ENCODE measurements at places on chromosomes 5 and 9.
A peak's percentile ranks its signal among the peaks of the same experiment; 100 is the strongest.

DNA sequence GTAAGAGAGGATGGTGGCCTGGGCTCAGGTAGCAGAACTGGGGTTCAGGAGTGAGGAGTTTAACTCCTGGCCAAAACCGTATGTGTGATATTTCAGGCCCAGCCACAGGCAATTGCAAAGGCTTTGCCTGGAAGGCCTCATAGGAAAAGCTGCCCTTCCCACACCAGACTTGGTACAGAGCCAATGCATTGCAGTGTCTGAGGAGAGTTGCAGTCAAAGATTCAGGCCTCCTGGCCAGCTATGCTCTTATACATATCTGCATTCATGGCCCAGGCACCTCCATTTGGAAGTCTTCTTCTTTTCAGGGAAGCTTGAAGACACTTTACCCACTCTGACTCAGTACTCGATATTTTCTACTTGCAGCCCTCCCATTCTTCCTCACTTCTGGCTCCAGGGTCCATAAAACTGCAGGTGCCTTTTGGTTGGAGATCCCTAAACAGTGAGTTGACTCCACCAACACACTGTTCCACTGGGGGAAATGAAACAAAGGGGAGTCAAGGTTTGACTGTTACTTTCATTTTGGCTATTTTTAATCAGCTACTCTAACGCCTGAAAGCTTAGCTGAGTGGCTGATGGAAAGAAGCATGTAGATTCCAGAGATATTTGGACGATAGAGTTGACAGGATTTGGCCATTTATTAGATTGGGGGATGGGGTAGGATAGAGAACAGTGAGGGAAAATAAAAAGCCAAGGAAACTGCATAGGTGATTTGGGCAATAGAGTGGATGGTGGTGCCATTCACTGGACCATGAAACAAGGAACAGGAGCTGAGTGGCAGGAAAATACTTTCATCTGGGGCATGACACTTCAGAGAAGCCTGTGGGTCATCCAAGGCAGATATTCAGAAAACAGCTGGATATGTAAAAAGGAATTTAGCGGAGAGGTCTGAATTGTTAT is 30.6 kb upstream of the IL33 start:
- DNase-seq: no peak

DNA sequence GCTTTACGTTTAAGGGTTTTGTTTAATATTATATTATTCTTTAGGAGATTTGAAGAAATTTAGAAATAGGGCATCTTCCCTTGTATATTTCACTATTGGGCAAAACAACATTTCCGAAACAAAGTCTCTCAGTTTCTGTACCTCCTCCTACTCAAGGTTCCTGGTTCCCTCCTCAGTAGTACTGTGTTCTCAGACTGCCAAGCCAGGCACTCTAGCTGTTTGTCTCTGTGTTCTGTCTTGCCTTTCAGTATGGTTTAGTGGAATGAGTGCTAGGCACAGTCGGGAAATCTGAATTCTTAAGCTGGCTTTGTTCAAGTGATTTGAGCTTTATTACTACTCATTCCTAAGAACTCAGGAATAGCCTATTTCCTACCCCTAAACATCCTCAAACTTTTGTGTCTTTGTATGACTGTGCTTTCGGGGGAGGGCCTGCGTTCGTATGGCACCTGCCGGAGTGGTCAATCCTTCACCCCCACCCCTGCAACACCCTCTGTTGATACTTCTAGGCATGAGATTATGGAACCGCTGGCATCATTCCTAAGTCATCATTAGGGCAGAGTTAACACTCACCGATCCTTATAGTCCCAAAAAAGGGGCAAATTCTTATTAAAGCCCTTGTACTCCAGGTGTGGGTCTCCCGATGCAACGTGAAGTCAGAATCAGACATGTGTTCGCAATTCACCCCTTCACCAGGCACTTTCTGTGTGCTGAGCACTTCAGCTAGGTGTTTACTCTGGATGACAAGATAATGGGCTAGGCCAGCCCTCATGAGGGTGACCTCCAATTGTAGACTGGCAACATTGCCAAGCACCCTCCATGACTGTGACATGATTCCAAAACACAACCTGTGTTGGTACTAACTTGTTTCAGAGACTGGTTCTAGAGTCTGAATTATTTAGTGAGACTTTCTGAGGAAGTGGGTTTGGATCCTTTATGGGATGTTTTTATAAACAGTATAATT is 24.5 kb downstream of the SNX18 start:
- DNase-seq: no peak

DNA sequence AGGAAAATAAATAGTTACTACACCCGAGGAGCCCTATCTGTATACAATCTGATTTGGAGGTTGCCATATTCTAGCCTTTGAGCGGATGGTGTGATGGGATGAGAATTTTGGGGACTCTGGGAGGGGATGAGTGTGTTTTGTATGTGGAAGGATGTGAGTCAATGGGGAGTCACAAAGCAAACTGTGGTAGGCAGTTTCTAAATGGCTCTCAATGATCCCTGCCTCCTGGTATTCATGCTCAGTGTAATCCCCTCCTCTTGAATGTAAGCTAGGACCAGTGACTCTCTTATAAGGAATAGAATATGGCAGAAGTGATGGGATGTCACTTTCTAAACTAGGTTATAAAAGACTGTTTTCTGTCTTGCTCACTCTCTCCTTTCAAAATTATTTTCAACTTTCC is 205.7 kb upstream of the RIOK2 start:
- peak; percentile 71 for DNase-seq

GRCh38 chr5:150514708-150515211 is 6.8 kb downstream of the NDST1 start:
- peak; percentile 83 for DNase-seq

- DNase-seq: no peak
These were observed 34.7 kb downstream of the ADRB2 start for GRCh38 chr5:148861088-148861487.

GRCh38 chr9:4101667-4102066 is 198.2 kb downstream of the GLIS3 start:
- DNase-seq: no peak

GRCh38 chr9:21121595-21122251 is 19.9 kb downstream of the IFNW1 start:
- DNase-seq: no peak

GRCh38 chr5:124131466-124131865 is 615.0 kb downstream of the ZNF608 start:
- DNase-seq: no peak

All from ELR (cell line).